ENCODE measurements at places on chromosomes 6 and 20.

DNA sequence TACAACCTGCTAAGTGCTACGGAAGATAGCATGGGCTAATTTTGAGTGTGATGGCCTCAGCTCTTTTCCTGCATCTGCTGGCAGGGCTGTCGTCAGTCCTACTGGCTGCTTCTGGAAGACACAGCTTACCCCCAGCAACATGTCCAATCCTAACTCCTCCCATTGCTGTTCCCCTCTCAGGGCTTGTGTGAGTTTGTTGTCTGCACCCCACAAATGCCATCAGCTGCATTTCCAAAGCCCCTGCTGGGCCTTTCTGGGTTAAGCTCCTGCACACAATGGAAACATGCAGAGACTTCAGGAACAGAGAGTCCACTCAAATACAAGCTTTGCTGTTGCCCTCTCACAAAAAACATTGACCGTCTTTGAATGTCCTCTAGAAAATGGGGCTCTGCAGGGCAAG lies 84.7 kb downstream of the RNF182 start:
- DNase-seq, result no peak

GRCh38 chr20:5504061-5504739 lies 187.4 kb upstream of the PROKR2 start:
- peak; percentile 9 for DNase-seq

- no peak for DNase-seq
Observed at GRCh38 chr6:47475319-47475816, 2.2 kb upstream of the CD2AP start.

DNA sequence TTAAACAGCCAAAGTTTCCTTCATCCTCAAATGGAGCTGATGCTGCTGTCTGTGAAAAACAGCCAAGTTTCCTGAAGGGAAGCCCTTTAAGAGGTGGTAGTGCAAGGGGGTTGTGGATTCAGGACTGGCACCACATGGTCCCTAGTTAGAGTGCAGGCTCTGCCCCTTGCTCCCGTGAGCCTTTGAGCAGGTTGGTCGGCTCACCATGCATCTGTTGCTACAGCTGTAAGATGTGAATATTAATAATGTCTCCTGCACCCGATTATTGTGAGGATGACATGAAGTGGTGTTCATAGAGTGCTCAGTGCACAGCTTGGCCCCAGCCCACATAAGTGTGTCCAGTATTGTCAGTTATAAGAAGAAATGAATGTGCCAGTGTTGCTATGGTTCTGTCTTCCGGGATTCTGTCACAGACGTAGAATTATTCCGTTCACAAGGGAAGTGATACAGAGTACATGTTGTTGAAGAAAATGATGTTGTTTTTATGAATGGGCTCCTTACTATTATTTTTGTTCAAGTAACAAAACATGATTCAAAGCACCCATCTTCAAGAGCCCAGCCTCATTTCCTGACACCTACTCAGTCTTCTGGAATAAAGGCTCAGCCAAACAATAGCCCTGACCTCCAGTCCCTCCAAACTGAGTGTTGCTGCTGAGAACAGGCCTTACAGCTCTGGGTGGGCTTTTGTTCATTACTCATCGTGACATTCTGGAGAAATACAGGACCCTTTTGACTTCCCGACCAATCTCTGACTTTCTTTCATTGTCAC lies 2.9 kb upstream of the PKIG start:
- DNase-seq, result no peak

- DNase-seq, result no peak
Observed at GRCh38 chr20:64082126-64082731, 2.0 kb downstream of the LKAAEAR1 start.

GRCh38 chr20:37741570-37741969 lies 47.7 kb downstream of the CTNNBL1 start:
- DNase-seq, result no peak

DNA sequence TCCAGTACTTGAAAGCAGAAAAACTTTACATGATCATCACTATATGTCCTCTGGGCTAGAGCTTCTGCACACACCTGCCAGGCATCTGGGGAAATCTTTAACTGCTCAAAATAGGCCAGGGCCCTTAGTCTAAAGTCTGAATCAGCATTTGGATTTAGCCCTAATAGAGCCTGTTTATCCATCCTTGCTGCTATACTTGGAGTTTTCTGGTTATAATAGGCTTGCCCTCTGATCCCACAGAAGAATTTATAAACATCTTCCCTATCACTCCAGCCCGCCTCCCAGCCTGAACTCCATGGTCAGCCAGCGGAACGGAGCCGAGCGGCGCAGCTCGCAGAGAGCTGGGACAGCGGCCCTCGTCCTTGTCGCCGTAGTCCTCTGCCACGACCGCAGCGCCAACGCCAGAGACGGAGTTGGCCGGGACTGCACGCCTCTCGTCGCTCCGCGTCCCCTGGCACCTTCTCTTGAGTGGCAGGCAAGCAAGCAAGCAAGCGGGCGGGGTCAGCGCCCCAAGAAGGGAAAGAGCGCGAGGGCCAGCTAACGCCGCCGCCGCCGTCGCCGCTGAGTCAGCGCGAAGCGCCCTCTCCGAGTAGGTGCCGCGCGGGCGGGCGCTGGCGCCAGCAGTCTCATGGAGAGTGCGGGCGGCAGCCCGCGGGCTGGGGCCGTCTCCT lies 25.4 kb upstream of the ASIP start:
- peak; percentile 45 for DNase-seq

GRCh38 chr20:38985603-38986170 lies 23.5 kb downstream of the DHX35 start:
- no peak for DNase-seq

DNA sequence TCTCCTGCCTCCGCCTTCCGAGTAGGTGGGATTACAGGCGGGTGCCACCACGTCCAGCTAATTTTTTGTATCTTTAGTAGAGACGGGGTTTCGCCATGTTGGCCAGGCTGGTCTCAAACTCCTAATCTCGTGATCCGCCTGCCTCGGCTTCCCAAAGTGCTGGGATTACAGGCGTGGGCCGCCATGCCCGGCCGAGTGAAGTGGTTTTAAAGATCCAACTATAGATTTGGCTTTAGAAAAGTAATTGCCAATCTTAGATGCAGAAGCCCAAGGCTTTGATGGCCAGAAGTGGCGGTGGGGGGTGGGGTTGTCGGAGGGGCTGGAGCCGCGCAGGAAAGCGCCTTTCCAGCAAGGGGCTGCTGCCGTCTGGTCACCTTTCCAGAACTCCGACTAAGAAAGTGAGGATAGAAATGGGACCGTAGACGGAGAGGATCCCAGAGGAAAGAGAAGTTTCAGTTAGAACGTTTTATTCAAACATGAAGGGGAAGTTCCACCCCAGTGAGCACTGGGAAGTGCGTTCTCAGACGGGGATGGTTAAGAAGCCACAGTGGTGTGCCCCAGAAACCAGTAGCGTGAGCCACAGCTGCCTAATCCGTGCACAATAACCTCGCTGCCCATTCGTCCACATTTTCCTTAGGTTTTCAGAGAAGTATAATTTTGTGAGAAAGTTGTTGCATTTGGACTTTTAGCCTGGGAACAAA lies 69.7 kb downstream of the DLL1 start:
- DNase-seq, result no peak

DNA sequence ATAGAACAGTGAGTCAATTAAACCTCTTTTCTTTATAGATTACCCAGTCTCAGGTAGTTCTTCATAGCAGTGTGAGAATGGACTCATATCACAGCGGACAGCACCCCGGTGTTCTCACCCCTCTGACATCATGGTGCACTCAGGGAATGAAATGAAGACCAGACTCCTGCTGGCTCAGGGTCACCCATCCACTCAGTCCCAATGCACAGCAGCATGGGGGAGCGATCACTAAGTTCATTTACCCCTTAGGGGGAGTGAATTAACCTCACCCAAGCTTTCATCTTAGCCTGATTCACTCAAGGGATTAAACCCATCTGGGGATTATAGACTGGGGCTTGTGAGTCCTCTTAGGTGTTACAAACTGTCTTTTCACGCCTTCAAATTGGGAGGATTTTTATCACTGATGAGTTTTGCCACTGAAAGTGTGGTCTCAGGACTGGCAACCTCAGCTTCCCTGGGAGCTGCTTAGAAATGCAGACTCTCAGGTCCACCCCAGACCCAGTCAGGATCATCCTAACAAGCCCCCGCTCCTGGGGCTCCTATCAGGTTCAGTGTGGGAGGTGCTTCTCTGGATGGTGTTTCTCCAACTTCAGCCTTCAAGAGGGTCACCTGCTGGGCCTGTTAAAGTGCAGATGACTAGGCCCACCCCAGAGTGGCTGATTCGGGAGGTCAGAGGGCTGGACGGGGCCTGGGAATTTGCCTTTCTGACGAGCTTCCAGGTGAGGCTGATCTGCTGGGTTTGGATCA lies 44.3 kb upstream of the FRMD1 start:
- DNase-seq, result no peak

GRCh38 chr6:118865100-118865391 lies 28.9 kb upstream of the ASF1A start:
- DNase-seq, result no peak

GRCh38 chr6:90049295-90049694 lies 155.0 kb downstream of the GJA10 start:
- no peak for DNase-seq

GRCh38 chr6:41618598-41618997 lies 19.7 kb upstream of the MDFI start:
- DNase-seq, result no peak

DNA sequence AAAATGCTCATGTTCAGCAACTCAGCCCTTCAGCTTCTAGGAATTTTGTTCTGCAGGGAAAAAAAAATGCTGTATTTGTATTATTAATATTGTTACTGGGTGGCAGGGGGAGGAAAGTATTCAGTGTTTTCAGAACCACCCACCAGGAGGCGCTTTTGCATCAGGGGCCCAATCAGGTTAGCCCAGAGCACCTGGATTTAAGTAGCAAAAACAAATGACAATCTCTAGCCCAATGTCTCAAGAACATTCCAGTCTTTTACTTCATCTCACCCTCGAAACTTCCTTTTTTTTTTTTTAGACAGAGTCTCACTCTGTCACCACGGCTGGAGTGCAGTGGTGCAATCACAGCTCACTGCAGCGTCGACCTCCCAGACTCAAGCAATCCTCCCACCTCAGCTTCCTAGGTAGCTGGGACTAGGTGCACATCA lies 635 bp upstream of the C20orf203 start:
- no peak for DNase-seq

GRCh38 chr6:80331974-80332373 lies 225.5 kb downstream of the BCKDHB start:
- no peak for DNase-seq

DNA sequence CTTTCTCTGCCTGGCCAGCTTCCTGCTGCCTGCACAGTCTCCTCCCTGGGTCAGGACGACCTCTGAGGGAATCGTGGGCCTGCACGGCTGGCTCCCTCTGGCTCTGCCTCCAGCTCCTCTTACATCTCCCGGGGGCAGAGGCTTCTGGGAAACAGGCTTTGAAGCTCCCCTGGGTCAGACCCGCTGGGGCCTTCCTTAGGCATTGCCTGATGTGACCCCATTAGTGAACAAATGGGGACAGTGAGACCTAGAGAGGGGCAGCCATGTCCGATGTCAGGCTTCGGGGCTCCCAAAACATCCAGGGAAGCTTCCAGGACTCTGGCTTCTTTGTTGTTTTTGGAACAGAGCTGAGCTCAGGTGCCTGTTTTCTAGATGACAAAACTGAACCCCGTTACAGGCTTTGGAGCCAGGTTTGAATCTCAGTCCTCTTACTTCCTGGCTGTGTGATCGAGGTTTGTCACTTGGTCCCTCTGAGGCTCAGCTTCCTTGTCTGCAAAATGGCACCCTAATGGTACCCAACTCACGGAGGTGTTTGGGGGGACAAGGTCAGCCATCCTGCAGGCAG lies 94.3 kb downstream of the CEBPB start:
- no peak for DNase-seq

DNA sequence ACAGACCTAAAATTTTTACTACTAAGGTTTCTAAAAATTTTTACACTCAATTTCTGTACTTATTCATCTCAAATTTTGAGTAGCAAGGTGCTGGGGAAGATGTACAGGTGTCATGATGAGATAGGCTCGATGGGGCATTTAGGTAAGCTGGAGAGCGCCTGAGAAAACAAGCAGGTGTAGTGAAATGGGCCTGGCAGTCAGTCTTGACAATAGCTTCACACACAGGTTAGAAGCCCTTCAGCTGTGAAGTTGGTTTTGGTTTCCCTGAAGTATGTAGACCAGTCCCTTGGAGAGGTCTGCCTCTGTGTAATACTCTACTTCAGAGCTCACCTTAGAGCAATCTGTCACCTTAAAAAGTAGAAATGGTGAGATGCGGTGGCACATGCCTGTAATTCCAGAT lies 144.0 kb upstream of the SCGN start:
- DNase-seq, result no peak

DNA sequence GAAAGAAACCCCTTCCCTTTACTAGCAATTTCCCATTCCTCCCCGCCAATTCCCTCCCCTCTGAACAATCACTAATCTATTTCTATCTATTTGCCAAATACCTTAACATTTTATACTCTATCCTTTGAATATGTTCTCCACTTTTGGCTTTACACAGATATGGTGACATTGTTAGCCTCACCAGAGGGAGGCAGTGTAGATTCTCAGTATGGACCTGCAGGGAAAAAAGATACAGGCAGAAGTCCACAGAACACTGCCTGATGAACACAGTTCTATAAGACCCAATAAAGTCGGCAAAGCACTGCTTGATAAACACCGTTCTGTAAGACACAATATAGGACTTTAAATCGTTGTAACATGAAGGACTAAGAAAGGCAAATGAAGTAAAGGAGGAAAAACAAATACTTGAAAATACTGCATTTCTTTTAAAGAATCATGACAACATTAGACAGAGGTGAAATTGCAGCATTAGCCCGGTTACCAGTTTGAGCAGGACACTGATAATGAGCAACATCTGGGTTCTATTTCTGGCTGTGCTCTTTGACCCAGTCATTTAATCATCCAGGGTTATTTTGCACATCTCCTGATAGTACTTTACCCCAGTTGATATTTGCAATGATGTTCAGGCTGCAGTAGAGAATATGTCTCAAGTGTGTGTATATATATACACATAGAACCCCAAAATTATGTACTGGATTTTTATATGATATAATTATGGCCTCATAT lies 296.8 kb downstream of the UTRN start:
- DNase-seq, result no peak

- DNase-seq, result no peak
Observed at GRCh38 chr6:11748591-11749210, 29.9 kb downstream of the ADTRP start.

GRCh38 chr6:108170332-108171290 lies 4.8 kb downstream of the NR2E1 start:
- DNase-seq, result no peak

GRCh38 chr20:14526891-14527290 lies 189.5 kb upstream of the FLRT3 start:
- no peak for DNase-seq

- no peak for DNase-seq
Observed at GRCh38 chr20:9903048-9903655, 64.3 kb upstream of the PAK5 start.

- no peak for DNase-seq
Observed at GRCh38 chr6:35776364-35777215, at the start of gene CLPSL2. Gene CLPSL2, plus strand, starts transcription at chr6:35776598. Its CDS starts 21 bp downstream, at chr6:35776619.
